ENCODE measurements at places on chromosomes 11 and 22. TPM values are rescaled to one million over a fixed set of nuclear protein-coding genes. Genes with fewer than 3 reads are reported as not detected.

Gene SLC37A4
- 9.5 TPM for total RNA-seq

Gene DEFB131B
- total RNA-seq: not detected

Gene OTOG
- total RNA-seq: not detected

Gene BAIAP2L2
- not detected for total RNA-seq

Gene ANKK1
- not detected for total RNA-seq

Gene BMAL1
- total RNA-seq: 35.9 TPM

Gene OR4D5
- total RNA-seq: not detected

Gene OAF
- 1.4 TPM for total RNA-seq

Gene FOLR2
- 5.8 TPM for total RNA-seq

Gene SPTBN2
- total RNA-seq: 105 TPM

Gene TRIM48
- total RNA-seq: not detected

Gene CD3E
- not detected for total RNA-seq

Gene C1QTNF4
- 16.7 TPM for total RNA-seq

Gene NXPE1
- not detected for total RNA-seq

Gene SYT13
- 219 TPM for total RNA-seq

Gene TSSK2
- not detected for total RNA-seq

Gene MUC6
- not detected for total RNA-seq

Gene CRYAB
- total RNA-seq: 10.3 TPM

Gene PEX16
- total RNA-seq: 19.0 TPM

Gene ELP4
- 36.5 TPM for total RNA-seq

Gene STK33
- total RNA-seq: 9.5 TPM

Gene MORC2
- total RNA-seq: 20.7 TPM

Gene MIAT
- 221 TPM for total RNA-seq

Gene SHISA8
- total RNA-seq: not detected

Gene HOATZ
- total RNA-seq: not detected

Gene GPHA2
- not detected for total RNA-seq

Gene KRTAP5-10
- total RNA-seq: not detected

Gene DUSP8
- 5.6 TPM for total RNA-seq

Gene MIOX
- not detected for total RNA-seq

Gene TMEM86A
- total RNA-seq: 6.9 TPM

Gene OR56A1
- under 0.01 TPM for total RNA-seq

Gene JAM3
- 41.8 TPM for total RNA-seq

Gene FOLR3
- total RNA-seq: not detected

Gene CHCHD10
- 3.4 TPM for total RNA-seq

Gene OR8D1
- total RNA-seq: not detected

Gene HEPN1
- not detected for total RNA-seq

Gene PATE4
- not detected for total RNA-seq

Gene MMP27
- not detected for total RNA-seq

Gene MOV10L1
- total RNA-seq: 0.78 TPM

Gene CD3D
- not detected for total RNA-seq

Gene C11orf97
- total RNA-seq: not detected

Gene APOBEC3C
- total RNA-seq: 0.31 TPM

Gene ABTB2
- 3.7 TPM for total RNA-seq

Gene MAFF
- 3.1 TPM for total RNA-seq

Gene BDNF
- total RNA-seq: 0.78 TPM

Gene KRTAP5-1
- total RNA-seq: not detected

Gene SMIM35
- total RNA-seq: not detected

Gene FREY1
- 1.4 TPM for total RNA-seq

Gene OR52E8
- not detected for total RNA-seq

Gene DBX1
- total RNA-seq: not detected

Gene CBLIF
- total RNA-seq: not detected

Gene HIC2
- total RNA-seq: 8.9 TPM
